Germinal center (tissue), 1 donor: ENCODE measurements at places on chromosomes 7 and 10.

DNA sequence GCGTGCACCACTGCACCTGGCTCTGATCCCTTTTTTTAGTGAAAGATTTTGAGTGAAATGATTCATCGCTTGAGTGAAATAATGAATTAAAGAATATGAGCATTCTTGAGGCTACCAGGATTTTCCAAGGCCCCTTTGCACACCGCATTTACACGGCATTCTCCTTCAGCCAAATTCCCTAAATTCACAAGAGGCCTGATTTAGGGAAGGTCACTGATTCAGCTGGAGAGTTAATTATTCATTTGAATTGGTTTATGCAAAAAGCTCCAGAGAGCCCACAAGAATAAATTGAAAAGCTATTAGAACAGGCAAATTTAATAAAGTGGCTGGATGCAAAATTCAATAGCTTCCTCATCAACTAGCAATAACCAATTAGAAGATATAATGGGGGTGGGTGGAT is 46.5 kb downstream of the LEP start:
- no peak for DNase-seq

DNA sequence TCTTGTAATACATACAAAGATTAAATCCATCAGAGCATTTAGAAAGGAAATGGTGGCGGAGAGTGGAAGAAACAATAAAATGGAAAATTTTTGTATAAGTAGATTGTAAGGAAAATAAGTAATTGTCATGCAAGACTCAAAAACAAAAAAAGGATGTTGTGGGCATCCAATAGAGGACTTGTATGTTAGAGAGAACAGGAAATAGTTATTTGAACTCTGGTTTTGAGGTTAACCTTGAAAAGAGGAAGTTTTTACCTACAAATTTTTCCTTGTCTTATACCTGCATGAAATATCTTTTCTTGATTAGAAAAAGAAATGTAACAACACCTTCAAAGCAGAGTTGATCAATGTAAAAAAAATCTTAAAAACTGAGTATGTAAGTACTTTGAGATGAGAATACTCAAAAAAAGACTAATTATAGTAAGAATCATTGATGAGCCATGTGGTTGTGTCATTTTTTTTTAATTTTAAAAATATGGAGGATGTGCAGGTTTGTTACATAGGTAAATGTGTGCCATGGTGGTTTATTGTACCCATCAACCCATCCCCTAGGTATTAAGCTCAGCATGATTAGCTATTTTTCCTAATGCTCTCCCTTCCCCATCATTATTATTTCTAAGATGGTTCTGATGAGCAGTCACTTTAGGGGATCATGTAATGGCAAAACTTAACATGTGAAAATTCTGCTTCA is 11.9 kb downstream of the TMEM106B start:
- peak; percentile 6 for DNase-seq

GRCh38 chr7:277228-277627 is 12.7 kb upstream of the FOXL3 start:
- no peak for DNase-seq

- no peak for DNase-seq
Observed at GRCh38 chr10:63228237-63228636, 95.1 kb downstream of the NRBF2 start.

- DNase-seq, result no peak
Observed at GRCh38 chr10:47294501-47294900, 5.5 kb upstream of the GDF10 start.

GRCh38 chr10:72105710-72106109 is 17.4 kb upstream of the SPOCK2 start:
- no peak for DNase-seq

DNA sequence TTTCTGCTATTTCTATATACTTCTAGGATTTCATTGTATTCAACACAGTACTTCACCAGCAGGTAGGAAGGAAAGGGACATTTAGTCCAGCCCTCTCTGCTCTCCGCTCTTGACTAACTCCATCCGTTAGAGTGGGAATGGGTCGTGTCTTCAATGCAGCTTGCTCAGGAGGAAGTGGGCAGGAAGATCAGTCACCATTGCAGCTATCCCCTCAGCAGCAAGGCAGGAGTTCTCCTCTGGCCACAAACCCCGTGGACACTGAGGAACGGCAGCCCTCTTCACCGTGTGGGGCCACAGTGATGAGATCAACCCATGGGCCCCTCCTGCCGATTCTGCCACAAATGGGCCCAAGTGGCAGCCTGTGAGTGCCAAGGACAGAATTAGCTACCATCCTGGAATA is 30.2 kb upstream of the IKZF1 start:
- no peak for DNase-seq
